ENCODE measurements at places on chromosomes 11 and 22. TPM values are rescaled to one million over a fixed set of nuclear protein-coding genes. Genes with fewer than 3 reads are reported as not detected.

The TMPRSS13 gene
- total RNA-seq = not detected

The GP1BB gene
- total RNA-seq = 2.6 TPM

The LINC01488 gene
- not detected for total RNA-seq

The CSNK2A3 gene
- 1.7 TPM for total RNA-seq

Measured in A549 treated with AZD2906 at 1 μM for 4 hours (cell line).